Activated CD8-positive, alpha-beta memory T cell treated with anti-CD3 and anti-CD28 coated beads for 24 hours (primary cell): ENCODE measurements at places on chromosomes 4 and X.

DNA sequence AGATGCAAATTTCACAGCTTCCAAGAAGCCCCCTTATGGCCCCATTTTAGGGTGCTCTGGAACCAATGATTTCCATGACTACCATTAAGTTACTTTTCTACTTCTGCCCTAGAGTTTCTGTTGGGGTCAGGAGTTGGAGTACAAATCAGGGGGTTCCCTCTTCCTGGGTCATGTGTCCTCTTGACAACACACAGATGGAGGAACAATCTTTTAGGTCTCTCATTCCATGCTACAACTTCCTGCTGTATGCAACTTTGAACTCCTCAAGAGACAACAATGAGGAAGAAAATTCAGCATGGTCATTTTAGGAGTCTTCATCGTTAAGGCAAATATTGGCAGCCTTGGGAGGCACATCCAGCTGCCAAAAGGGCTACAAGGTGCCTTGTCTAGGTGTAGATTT, 79.7 kb downstream of the SEL1L3 start:
- no peak for DNase-seq

- no peak for DNase-seq
Measured at GRCh38 chrX:16882169-16882568, 12.0 kb upstream of the RBBP7 start.

- DNase-seq, result no peak
Measured at GRCh38 chr4:7073526-7074390, 5.9 kb upstream of the GRPEL1 start.

GRCh38 chrX:71212536-71212935, 10.5 kb upstream of the GJB1 start:
- DNase-seq, result no peak

DNA sequence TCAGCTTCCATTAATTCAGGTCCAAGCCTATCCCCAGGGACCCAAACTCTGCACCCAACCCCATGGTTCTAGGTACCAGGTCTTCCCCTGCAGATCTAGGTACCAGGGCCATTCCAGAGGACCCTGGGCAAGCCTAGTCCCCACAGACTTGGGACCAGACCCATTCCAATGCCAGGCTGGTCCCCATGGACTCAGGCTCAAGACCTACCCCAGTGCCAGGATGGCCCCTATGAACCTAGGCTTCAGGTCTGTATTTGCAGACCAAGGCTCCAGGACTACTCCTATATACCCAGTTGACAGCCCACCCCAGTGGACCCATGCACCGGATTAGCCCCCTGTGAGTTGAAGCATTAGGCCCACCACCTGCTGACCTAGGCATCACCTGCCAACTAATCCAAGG, 8.9 kb downstream of the MTHFD2L start:
- no peak for DNase-seq

- DNase-seq, result no peak
Measured at GRCh38 chr4:43373201-43373600, 480.7 kb downstream of the GRXCR1 start.

DNA sequence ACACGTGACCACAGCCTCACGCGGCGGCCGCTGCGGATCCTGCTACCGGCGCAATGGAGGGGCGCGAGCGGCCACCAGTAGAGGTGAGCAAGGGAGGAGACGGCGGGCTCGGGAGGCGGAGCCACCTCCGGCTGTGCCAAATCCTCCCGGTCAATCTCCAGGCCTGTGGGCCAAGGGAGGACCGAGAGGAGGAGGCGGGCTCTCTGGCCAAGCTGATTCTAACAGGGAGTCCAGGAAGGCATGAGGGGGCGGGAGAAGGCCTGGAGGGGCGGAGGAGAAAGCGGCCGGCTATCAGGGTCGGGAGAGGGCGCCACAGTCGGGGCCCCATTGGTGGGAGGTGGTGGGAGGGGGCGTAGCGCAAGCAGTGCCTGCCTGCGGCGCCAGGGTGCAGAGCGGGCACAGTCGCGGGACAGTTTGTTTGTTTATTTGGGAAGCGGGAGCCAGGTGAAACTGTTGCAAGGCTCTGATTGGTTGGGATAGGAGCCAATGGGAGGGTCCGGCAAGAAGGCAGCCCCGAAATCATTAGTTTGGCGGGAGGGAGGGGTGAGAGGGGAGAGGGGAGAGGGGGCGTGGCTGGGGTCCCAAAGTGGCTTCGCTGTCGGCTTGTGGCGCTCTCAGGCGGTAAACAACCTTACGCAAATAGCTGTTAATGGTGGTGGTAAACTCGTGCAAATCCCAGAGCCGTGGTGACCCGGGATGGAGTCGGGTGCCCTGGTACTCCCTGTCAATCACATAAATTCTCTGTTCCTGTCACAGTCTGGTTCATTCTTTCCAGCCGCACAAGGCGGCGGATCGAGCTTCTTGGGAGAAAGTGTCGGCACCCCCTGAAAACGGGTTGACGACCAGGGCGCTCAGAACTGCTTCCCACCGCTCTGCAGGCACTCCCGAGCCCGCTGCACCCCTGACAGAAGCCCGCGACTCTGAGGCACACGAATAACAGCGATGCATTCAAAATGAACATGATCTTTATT, at the start of gene IRS4:
IRS4 (minus strand) TSS at position 55 of the 971 bp plus-strand sequence.
- DNase-seq, result no peak

DNA sequence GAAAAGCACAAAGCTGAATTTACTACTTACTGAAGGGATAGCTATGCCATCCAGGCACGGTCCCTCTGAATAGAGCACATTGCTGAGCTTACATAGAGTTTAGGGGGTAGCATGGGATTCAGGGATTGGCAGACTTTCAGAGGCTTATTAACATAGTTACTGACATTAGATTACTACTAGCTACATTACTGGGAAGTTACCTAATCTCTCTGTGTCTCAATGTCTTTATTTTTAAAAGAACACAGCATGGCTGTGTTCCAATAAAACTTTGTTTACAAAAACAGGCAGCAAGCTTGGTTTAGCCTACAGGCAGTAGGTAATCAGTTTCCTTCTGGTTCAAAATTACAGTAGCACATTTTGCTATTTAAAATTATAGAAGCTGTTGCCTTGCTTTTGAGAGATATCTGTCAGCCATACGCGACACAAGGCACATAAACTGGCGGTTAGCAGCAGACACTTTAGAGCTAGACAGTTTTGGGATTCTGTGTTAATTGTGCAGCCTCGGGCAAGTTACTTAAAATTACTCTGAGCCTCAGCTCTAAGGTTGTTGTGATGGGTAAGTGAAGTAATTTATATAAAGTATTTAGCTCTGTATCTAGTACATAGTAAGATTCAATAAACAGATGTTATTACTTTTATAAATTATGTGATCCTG, 6.9 kb downstream of the KLHL8 start:
- no peak for DNase-seq

DNA sequence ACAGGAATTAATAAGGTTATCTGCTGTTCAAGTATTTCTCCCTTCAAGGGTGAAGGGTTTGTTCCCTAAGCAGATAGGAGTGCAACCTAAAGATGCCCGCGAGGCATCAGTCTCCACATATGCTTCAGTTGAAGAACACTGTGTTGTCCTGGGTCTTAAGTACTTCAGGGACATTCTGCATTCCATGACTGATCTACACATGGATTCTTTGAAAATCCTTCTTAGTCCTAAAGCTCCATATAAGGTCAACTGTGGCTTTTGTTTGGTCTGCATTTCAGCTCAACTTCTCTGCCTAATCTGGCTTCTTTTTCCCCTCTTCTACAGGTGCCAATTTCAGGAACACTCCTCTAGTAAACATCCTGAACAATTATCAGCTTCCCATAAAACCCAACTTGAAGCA, 21.8 kb upstream of the CTSO start:
- no peak for DNase-seq

DNA sequence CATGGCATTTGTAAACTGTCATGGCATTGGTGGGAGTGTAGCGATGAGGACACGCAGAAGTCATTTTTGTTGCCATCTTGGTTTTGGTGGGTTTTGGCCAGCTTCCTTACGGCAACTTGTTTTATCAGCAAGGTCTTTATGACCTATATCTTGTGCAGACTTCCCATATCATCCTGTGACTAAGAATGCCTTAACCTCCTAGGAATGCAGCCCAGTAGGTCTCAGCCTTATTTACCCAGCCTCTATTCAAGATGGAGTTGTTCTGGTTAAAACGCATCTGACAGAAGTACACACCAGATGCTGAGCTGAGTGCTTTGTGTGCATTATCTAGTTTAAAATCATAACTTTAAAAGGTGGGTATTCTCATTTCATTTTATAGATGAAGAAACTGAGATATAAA, 268.8 kb upstream of the GALNT7 start:
- DNase-seq, result no peak

DNA sequence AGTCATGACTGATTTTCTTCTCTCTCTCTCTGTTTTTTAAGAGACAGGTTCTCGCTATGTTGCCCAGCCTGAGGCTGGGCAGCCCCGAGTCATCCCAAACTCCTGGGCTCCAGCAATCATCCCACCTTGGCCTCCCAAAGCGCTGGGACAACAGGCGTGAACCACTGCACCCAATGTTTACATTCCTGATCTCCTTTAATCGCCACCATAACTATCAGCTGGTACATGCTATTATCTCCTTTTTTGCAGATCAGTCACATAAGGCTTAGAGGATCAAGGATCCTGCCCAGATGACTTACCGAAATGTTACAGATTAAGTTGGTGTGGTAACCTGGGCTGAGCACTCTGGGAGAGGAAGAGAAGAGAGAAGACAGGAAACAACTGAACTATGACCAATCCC, 1.5 kb upstream of the USP46 start:
- DNase-seq, result no peak

- no peak for DNase-seq
Measured at GRCh38 chr4:86762649-86763048, 86.5 kb downstream of the SLC10A6 start.

GRCh38 chrX:153769158-153769864, 5.3 kb downstream of the PLXNB3 start:
- DNase-seq, result no peak

- DNase-seq, result no peak
Measured at GRCh38 chr4:168883513-168883912, 126.5 kb downstream of the CBR4 start.

- no peak for DNase-seq
Measured at GRCh38 chr4:159178151-159178546, 75.3 kb downstream of the RAPGEF2 start.

- DNase-seq, result no peak
Measured at GRCh38 chrX:142637206-142637605, 388.5 kb upstream of the SPANXN4 start.

GRCh38 chr4:105067946-105068345, 78.7 kb upstream of the TET2 start:
- DNase-seq, result no peak

DNA sequence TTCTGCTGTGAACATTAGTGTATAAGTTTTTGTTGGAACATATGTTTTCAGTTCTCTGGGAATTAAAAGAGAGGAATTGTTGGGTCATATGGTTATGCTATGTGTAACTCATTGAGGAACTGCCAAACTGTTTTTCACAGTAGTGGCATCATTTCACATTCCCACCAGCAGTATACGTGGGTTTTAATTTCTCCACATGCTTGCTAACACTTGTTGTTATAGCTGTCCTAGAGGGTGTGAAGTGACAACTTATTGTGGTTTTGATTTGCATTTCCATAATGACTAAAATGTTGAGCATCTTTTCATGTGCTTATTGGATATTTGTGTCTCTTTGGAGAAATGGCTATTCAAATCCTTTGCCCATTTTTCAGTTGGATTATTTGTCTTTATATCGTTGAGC, 13.7 kb downstream of the APELA start:
- no peak for DNase-seq

- DNase-seq, result no peak
Measured at GRCh38 chr4:67131224-67131623, 414.1 kb downstream of the CENPC start.

- DNase-seq, result no peak
Measured at GRCh38 chrX:96183843-96184242, 500.8 kb upstream of the DIAPH2 start.

- no peak for DNase-seq
Measured at GRCh38 chrX:24306440-24306839, 7.4 kb downstream of the SUPT20HL2 start.

GRCh38 chr4:168629566-168629965, 132.7 kb downstream of the PALLD start:
- no peak for DNase-seq

GRCh38 chr4:10640561-10641201, 43.9 kb downstream of the CLNK start:
- no peak for DNase-seq

- DNase-seq, result no peak
Measured at GRCh38 chr4:185865901-185866328, 53.9 kb upstream of the SORBS2 start.

- DNase-seq, result peak; percentile 26
Measured at GRCh38 chr4:6208416-6208815, 8.1 kb upstream of the JAKMIP1 start.

DNA sequence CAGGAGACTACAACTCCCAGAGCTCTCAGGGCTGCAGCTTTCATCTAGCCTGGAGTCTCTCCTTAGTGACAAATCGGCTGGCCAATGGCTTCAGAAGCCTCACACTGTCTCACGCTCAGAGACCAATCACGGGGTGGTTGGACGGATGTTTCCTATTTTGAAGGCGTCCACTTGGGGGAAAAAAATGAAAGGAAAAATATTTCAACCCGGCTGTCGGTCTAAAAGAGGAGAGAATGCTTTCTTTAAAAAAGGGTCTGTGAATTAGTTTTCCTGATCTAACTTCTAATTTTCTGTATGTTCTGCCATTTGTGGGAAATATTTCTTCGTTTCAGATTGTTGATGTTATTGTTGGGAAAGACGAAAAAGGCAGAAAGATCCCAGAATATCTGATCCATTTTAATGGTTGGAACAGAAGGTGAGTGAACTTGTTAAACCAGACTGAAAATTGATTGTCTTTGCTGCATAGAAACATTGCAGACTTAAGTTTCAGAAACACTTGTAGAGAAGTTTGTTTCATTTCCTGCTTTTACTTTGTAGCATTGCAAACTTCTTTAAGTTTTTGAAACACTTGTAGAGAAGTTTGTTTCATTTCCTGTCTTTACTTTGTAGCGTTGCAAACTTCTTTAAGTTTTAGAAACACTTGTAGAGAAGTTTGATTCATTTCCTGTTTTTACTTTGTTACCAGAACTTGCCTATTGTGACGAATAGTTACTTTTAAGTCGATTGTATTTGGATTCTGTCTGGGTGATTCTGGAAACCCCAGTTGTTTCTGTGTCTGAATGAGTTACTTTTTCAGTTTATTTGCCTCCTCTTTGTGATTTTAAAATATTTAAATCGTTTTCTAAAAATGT, 1.6 kb downstream of the MSL3 start:
- peak; percentile 77 for DNase-seq

GRCh38 chr4:126937846-126938422, 694.8 kb upstream of the INTU start:
- DNase-seq, result no peak

- no peak for DNase-seq
Measured at GRCh38 chr4:161767116-161767515, 396.7 kb downstream of the FSTL5 start.

- DNase-seq, result no peak
Measured at GRCh38 chr4:1574601-1575417, 109.3 kb downstream of the FAM53A start.

- DNase-seq, result no peak
Measured at GRCh38 chr4:186392017-186392416, 126.0 kb downstream of the F11 start.

GRCh38 chr4:55866290-55866907, 13.0 kb downstream of the EXOC1 start:
- no peak for DNase-seq
